ENCODE measurements at places on chromosomes 5 and 9.

GRCh38 chr5:84524491-84524890, 139.8 kb upstream of the EDIL3 start:
- no peak for DNase-seq

DNA sequence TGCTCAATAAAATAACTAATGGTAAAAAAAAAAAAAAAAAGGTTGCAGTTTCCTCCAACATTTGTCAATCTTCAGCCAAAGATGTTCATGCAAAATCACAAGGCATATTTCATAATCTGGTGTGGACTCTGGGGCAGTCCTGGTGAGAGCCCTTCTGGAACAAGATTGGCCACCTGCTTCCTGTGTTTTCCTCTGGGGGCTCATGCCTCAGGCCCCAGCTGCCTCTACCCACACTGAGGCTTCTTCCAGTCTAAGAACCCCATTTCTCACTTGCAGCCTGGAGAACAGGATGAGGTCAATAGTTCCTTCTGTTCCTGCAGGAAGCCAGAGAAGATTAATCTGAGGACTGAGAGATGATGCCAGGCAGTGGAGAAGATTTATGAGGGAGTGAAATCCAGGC, 492.6 kb upstream of the BRINP1 start:
- no peak for DNase-seq

DNA sequence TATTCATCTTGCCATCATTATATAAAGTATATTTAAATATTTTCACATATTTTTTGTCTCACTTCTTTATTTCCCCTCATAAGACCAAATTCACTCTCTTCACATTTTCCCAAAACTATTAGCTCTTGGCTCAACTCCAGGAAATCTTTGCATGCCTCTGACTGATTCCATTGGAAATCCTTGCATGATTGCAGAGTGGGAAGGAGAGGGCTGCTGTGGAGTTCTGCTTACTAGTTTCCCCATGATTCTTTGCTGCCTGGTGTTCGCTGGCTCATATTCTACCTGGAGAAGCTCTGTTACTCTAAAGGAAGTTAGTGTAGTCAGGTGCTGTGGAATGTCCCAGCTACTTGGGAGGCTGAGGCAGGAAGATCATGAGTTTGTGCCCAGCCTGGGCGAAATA, 41.9 kb downstream of the LIX1 start:
- no peak for DNase-seq

DNA sequence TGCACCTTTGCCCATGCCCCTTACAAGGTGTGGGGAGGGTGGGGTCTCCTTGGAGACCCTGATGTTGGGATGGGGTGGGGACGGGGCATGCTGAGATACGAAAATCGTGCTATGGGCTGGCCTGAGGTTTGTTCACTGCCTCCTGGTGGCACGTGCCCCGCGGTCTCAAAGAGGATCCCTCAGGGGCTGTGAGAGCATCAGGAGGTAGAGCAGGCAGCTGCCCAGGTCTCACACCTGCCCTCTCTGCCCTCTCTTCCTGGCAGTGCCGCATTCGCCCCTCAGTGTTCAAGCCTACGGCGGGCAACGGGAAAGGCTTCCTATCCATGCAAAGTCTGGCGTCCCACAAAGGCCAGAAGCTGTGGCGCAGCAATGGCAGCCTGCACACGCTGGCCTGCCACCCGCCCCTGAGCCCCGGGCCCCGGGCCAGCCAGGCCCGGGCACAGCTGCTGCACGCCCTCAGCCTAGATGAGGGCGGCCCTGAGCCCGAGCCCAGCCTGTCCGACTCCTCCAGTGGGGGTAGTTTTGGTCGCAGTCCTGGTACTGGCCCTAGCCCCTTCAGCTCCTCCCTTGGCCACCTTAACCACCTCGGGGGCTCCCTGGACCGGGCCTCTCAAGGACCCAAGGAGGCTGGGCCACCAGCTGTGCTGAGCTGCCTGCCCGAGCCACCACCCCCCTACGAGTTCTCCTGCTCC, 6.7 kb downstream of the N4BP3 start:
- DNase-seq = no peak

- DNase-seq = no peak
Observed at GRCh38 chr5:157961896-157962590, 103.1 kb upstream of the CLINT1 start.
